ENCODE measurements at places on chromosomes 11 and 22. TPM values are rescaled to one million over a fixed set of nuclear protein-coding genes. Genes with fewer than 3 reads are reported as not detected.

Gene CENPM
- total RNA-seq: 31.5 TPM

Gene HBB
- total RNA-seq: not detected

Gene MB
- 11.2 TPM for total RNA-seq

Gene GNAZ
- 2.2 TPM for total RNA-seq

Gene C11orf52
- not detected for total RNA-seq

Gene KCNJ11
- total RNA-seq: 0.39 TPM

Gene TRIM29
- 5.0 TPM for total RNA-seq

Gene CCDC116
- not detected for total RNA-seq

Gene PARVG
- total RNA-seq: not detected

Gene HIC2
- 2.9 TPM for total RNA-seq

Gene SCN4B
- 0.06 TPM for total RNA-seq

Gene BTG4
- 0.09 TPM for total RNA-seq

Gene MS4A12
- not detected for total RNA-seq

Gene MGAT3
- 0.36 TPM for total RNA-seq

Gene HEPN1
- not detected for total RNA-seq

Gene SERPING1
- 0.42 TPM for total RNA-seq

Gene UPK3A
- total RNA-seq: not detected
